ENCODE measurements at places on chromosomes 6 and 20.
A peak's percentile ranks its signal among the peaks of the same experiment; 100 is the strongest.

GRCh38 chr20:25042531-25043498, 15.1 kb downstream of the ACSS1 start:
- no peak for DNase-seq

- DNase-seq = peak; percentile 5
These were observed 26.1 kb upstream of the GABRR1 start for GRCh38 chr6:89243331-89243629.

GRCh38 chr6:90350689-90351554, 54.3 kb upstream of the BACH2 start:
- DNase-seq = no peak

DNA sequence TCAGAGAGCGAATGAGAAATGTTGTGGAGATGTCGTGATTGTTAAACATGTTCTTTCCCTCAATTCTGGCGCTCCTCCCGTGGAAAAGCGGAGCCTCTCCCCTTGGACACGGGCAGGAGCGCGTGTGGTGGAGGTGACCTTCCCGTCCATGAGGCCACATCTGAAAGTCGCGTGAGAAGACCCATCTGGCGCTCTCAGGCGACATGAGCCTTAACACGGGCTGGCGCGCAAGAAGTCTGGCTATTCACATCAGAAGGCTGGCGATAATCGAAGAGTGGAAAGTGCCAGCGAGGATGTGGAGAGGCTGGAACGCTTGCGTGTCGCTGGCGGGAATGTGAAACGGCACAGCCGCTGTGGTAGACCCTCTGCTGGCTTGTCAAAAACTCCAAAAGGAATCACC, 341.3 kb downstream of the ZFAND3 start:
- no peak for DNase-seq

DNA sequence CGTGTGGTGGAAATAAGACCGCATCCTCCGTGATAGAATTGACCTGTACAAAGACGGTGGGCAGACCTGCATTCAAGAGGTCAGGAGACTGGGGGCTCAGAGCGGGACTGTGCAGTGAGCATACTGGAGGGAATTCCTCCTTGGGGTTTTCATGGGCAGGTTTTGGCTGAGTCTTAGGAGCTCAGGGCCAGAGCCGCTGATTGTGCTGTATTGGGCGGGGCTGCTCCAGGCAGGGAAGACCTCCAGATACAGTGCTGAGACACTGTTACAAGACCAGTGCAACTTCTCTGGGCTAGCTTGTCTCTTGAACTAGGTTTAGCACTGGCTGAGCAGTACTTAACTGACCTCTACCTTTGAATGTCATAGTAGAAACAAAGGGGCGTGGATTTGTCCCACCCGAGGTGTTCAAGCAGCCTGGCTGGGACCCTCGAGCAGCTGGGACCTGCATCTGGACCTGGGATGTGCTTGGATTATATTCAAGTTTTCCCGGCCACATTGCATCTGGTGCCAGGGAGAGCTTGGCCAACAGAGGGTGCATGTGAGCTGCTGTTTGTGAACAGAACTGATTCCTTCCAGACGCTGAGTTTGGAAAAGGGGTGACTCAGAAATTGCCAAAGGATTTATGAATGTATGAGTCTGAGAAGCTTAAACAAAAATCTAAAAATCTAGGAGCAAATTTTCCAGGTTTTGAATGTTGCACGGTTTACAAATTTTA, 33.4 kb upstream of the SLC22A1 start:
- peak; percentile 85 for DNase-seq

DNA sequence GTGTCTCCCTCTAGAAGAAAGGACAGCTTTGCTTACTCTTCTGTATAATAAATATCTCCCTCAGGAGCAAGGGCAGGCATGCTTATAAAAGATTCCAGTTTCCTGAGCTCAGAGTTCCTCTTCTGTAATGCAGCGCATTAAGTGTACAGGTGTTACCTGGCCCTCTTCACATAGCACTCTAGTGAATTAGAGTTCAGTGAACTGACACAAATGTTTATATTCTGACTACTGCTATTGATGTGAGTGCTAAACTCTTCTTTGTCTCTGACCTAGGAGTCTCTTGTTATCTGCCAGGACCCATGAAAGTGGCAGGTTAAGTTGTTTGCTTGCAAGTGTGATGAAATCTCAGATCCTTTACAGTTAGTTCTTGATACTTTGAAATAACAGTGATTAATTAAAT, 33.5 kb downstream of the CYB5R4 start:
- DNase-seq = no peak

- peak; percentile 70 for DNase-seq
These were observed 60.1 kb upstream of the OGFRL1 start for GRCh38 chr6:71228461-71229041.

GRCh38 chr6:74015427-74015826, 319.4 kb downstream of the CD109 start:
- no peak for DNase-seq

DNA sequence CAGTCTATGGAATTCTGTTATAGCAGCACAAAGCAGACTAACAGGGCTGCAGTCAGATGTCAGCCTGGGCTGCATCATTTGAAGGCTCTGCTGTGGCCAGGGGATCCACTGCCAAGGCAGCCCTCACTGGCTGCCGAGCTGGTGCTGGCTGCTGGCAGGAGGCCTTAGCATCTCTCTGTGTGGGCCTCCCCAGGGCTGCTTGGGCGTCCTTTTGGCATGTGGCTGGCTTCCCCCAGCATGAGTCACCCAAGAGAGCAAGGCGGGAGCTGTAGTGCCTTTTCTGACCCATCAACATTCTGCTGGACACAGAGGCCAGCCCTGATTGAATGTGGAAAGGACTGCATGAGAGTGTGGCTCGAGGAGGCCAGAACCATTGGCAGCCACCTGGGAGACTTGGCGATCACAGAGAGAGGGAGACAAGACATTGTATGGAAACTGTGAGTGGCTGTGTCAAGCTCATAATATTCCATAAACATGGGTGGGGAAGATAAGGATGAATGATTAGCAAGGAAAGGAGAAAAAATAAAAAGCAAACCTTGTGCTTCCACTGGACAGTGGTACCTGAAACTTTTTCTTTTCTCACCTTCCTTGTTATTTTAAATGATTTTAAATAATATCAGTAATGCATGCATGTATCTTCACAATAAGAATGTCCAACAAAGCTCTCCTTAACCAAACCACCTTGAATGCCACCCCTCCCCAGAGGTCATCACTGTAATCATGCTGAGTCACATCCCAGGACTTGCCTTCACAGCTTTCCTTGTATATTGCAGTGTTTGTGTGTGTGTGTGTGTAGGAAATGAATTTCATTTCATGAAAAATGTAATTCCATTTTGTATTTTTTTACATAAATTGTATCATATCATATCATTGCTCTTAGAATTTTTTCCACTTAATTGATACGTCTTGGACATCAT, 55.0 kb upstream of the VSX1 start:
- peak; percentile 51 for DNase-seq

GRCh38 chr20:41185013-41185757, 47.8 kb downstream of the PLCG1 start:
- no peak for DNase-seq

DNA sequence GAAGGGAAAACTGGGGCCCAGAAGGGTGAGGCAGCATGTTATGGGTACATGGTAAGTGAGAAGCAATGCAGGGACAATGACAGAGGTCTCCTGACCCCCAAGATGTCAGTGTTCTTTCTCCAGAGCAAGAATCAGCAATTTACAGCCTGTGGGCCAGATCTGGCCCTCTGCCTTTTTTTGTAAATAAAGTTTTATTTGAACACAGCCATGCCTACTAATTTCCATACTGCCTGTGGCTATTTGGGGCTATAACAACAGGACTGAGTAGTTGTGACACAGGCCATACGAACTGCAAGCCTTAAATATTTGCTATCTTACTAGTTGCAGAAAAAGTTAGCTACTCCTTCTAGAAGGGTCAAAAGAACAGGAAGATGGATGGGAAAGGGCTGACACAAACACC, 52.5 kb downstream of the PTPRT start:
- no peak for DNase-seq

GRCh38 chr20:60695226-60696000, 556.6 kb upstream of the CDH4 start:
- DNase-seq = peak; percentile 36

GRCh38 chr6:44949596-44950201, 378.4 kb upstream of the RUNX2 start:
- DNase-seq = no peak

- peak; percentile 67 for DNase-seq
These were observed 42.3 kb downstream of the GPR63 start for GRCh38 chr6:96794980-96795379.

- no peak for DNase-seq
These were observed 490.4 kb downstream of the BMP2 start for GRCh38 chr20:7257692-7258466.

GRCh38 chr6:80527552-80528052, 421.1 kb downstream of the BCKDHB start:
- peak; percentile 89 for DNase-seq

Data from fibroblast of villous mesenchyme (primary cell).